Activated CD4-positive, alpha-beta memory T cell treated with anti-CD3 and anti-CD28 coated beads, Interleukin-2, amount 10 ng/mL, durations not matched to agents 7 days and 5 days (primary cell): ENCODE measurements at places on chromosomes 4 and X.

DNA sequence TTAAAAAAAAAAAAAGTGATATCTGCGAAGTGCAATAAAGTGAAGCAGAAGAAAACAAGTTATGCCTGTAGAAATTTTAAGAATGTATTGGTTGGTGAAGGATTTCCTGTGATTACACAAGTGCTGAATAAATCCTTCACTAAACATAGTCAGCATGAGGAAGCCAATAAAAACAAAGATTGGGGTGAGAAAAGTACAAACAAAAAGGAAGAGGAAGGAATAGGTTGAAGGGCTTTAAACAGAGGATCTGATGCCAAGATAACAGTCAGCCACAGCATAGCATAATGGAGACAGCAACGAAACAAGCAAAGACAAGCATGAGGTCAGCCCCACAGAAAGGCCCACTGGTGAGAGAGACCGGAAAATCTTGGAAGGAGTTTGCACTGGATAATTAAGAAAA, 372.2 kb downstream of the ADAM29 start:
- no peak for DNase-seq

DNA sequence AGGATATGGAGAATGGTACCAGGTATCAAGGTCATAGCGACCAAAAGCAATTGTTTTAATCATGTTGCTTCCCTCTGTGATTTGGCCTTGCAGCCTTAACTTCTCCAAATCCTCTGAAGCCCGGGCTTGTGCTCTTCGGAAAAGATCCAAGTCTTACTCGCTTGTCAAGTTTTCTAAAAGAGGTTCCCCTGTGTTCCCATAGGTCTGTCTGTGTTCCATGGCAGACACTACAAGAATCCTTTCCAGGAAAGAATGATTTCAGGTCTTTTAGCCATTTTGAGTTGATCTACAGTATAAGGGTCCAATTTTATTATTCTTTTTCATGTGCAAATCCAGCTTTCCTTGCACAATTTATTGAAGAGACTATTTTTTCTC, 710.6 kb upstream of the DIAPH2 start:
- no peak for DNase-seq

- DNase-seq, result no peak
Observed at GRCh38 chr4:56348576-56348975, 38.7 kb downstream of the AASDH start.

- DNase-seq, result no peak
Observed at GRCh38 chr4:152697284-152698088, 17.7 kb upstream of the TMEM154 start.

GRCh38 chr4:137861682-137862081, 329.4 kb upstream of the PCDH18 start:
- DNase-seq, result no peak

DNA sequence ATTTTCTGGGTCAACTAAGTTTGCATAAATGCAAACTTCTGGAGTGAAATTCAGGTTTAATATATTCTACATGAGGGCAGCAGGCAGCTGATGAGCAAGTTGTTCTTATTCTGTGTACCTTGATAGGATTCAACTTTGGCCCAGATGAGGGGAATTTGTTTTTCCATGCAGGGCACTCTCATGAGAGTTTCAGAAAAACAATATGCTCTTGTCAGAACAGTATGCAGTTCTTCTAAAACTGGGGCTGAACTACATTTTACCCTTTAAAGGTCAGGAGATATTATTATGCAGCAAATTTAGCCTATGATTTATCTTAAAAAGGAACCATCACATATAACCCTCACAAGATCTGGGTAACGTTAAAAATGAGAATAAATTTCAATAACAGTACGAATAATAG, 19.2 kb downstream of the GPRIN3 start:
- no peak for DNase-seq
